ENCODE measurements at places on chromosomes 6 and 20. TPM values are rescaled to one million over a fixed set of nuclear protein-coding genes. Genes with fewer than 3 reads are reported as not detected.

DNA sequence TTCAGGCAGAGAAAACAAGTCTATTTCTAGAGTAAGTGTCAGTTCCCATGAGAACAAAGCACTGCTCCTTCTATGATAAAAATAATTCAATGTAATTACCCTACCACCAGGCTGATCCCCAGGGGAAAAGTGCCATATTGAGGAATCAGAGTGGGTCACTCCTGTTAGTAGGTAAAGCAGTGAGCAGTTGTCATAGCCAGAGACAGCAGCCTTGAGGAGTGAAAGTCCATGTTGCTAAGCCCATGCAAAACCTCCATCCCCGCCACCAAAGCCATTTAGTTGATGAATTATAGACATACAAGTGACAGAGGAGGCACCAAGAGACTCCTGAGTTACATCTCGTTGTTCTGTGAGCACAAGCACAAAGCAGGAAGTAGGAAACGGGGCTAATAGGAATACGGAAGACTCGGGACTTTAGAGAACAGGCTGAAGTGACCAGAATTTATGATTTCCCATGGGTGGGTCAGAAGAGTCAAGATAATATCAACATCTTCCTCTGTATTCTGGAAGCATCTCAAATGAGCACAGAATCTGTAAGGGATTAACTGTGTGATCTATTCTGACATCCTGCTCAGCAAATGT lies 197.9 kb downstream of the MAFB start:
- no peaks in the 10 kb centered on the region for H3K36me3 ChIP-seq
- no peak overlapping the region for H3K4me3 ChIP-seq
- no peaks in the 10 kb centered on the region for H3K27me3 ChIP-seq
- H3K4me1 ChIP-seq, result no peaks in the 10 kb centered on the region

DNA sequence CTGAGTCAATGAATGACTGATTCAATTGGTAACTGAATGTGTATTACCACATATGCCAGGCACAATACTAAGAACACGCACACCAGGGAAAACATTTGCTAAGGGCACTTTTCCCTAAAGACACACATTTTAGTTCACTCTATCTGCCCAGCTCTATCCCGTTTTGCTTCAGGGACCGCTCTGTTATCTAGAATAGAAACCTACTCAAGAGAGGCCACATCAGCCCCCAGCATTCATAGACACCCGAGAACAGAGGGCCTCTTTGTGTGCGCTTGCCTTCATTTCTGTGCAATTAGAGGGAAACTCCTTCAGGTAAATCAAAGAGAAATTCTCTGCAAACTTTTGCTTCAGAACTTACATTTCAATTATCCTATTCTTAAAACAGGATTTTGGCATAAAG lies 50.3 kb downstream of the DZANK1 start:
- H3K4me3 ChIP-seq, result no peak overlapping the region
- DNase-seq, result no peak
- no peaks in the 10 kb centered on the region for H3K4me1 ChIP-seq

DNA sequence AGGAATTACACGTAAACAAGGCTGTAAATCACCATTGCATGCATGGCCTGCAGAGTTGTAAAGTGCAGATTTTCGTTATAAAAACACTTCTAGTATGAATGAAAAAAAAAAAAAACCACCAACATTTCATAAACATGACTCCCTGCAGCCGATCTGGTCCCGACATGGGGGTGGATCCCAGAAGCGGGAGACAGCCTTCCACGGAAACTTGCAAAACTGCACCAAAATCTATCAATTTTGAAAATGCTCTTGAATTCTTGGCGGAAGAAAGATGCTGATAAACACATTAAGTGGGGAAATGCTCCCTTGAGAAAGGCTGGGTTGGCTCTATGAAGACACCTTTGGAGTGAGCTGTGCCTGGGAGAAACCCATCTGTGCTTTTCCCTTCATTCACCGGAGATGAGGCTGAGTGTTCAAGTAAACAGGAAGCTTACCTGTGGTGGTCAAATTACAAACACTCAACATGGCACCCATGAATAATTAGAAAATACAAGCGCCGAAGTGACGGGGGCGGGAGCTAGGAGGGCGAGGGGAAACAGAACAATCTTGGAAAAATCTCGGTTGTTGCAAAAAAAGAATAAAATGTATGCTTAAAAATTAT lies 845 bp upstream of the ANKRD60 start:
- H3K4me3 ChIP-seq, result no peak overlapping the region
- no peaks in the 10 kb centered on the region for H3K36me3 ChIP-seq
- no peak for DNase-seq
- no peaks in the 10 kb centered on the region for H3K4me1 ChIP-seq

DNA sequence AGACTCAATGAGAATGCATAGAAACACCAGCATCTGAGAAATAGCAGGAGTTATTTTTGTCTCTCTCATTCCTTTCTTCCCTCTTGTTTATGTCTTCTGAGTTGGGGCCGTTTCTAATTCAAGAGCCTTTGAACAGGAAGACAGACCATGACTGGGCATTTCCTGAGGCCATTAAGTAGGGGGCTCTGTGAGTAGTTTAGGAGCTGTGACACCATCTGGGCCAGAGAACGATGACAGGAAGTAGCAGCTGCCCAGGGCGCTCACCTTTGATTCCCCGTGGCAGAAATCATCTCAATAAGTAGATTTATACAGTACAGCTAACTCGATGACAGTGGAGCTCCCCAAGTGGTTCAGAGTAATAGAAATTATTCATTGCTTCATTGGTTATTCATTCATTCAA lies 298.4 kb upstream of the PLN start:
- H3K27me3 ChIP-seq, result no peaks in the 10 kb centered on the region
- H3K27ac ChIP-seq, result no peak overlapping the region
- DNase-seq, result no peak
- no peaks in the 10 kb centered on the region for H3K36me3 ChIP-seq
- no peaks in the 10 kb centered on the region for H3K4me1 ChIP-seq

- H3K27ac ChIP-seq, result no peak overlapping the region
- H3K36me3 ChIP-seq, result no peaks in the 10 kb centered on the region
- DNase-seq, result no peak
- no peak overlapping the region for H3K4me3 ChIP-seq
Measured at GRCh38 chr6:117849087-117849486, 58.0 kb upstream of the SLC35F1 start.

JAG1 gene
- total RNA-seq, result 75.7 TPM

NRSN1 gene
- total RNA-seq, result not detected

C6orf15 gene
- not detected for total RNA-seq

UQCC2 gene
- total RNA-seq, result 19.6 TPM

All from breast epithelium (tissue), 4 donors.